T-helper 1 cell (primary cell): ENCODE measurements at places on chromosomes 6 and 20.

- peak; percentile 21 for DNase-seq
Observed at GRCh38 chr6:149065658-149066556, 251.6 kb upstream of the TAB2 start.

DNA sequence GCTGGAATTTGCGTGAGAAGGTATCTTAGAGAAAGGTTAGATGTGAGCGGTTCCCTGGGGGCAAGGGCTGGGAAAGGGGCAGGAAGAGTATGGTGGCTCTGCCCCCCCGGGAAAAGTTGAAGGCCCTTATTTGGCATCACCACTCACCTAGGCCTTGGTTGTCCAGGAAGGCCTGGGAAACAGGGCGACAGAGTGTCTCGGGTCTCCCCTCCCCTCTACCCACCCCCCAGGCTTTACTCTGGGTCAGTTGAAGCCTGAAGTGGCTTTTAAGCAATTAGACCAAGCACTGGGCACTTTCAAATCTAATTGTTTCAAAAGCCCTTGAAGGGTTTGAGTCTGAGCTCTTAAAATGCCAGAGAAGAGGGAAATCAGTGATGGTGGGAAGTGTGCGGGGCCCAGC, 30.2 kb upstream of the FOXP4 start:
- DNase-seq = no peak

DNA sequence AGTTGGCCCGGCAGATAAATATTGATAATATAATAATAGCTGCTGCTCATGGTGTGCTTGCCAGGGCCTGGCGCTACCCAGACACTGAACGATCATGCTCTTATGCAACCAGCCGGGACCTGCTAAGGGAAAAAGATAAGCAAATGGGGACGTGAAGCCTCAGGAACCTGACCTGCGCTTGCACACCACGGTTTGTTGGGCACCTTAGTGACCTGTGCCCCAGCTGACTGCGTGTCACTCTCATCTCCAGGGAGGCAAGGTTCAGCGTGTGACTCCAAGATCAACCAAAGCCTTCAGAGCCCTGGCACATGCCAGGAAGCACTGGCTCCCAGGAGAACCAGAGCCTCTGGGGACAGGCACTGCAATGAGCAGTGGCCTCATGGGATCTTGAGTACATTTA, 111.1 kb downstream of the AGPAT4 start:
- DNase-seq = no peak

DNA sequence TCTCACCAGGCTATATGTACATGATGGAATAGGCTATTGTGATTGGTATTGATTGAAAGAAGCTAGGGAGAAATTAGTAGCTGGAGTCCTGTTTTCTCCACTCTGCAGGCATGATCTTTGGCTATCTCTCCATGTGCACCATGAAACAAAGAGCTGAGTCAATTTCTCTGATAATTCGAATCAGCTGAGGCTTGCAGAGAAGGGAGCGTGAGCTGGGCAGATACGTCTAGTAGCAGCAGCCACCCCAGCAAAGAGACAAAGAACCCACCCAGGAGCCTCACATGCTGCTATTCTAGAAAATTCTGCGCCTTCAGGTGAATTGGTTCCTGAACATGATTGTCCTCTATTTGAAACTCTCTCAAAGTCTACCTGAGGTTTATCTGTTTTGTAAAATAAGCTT, 6.9 kb upstream of the SGK1 start:
- no peak for DNase-seq

GRCh38 chr6:158383057-158383456, 70.8 kb downstream of the TULP4 start:
- DNase-seq = no peak

GRCh38 chr6:168017629-168018028, 20.2 kb downstream of the KIF25 start:
- DNase-seq = no peak

DNA sequence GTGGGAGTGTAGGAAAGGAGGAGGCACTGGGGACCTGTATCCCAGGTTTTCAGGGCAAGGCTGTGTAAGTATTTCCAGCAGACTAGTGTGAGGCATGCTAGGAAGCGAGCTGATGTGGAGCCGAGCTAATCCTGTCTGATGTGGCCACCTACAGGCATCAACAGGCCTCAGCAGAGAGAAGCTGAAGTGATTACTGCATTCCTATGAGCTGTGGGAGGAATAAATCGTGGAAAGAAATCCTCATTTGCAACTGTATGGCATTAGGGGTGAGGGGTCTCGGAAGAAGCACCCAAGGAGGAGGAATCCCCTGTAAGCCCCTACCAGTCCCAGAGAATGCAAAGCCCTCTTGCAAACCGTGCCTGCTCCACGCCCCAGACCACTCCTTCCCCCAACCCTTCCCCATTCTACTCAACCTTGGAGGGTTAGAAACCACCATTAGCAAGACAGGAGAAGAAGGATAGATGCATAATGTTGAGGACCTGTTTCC, 41.6 kb downstream of the C6orf15 start:
- no peak for DNase-seq

GRCh38 chr6:48928937-48929336, 534.1 kb downstream of the MMUT start:
- DNase-seq = no peak

DNA sequence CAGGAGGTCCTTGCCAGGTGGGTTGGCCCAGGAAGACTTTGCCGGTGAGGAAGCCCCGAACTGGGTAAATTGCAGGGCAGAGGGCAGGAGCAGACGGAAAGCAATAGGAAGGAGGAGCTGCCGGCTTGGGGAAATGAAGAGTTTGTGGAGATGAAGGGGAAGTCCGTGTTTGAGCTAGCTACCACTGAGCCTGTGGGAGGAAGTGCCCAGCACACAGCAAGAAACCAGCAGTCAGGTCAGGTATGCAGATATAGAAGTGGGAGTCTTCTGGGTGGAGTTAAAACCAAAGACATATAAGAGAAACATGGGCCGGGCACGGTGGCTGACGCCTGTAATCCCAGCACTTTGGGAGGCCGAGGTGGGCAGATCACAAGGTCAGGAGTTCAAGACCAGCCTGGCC, 34.7 kb downstream of the CD24 start:
- DNase-seq = no peak

DNA sequence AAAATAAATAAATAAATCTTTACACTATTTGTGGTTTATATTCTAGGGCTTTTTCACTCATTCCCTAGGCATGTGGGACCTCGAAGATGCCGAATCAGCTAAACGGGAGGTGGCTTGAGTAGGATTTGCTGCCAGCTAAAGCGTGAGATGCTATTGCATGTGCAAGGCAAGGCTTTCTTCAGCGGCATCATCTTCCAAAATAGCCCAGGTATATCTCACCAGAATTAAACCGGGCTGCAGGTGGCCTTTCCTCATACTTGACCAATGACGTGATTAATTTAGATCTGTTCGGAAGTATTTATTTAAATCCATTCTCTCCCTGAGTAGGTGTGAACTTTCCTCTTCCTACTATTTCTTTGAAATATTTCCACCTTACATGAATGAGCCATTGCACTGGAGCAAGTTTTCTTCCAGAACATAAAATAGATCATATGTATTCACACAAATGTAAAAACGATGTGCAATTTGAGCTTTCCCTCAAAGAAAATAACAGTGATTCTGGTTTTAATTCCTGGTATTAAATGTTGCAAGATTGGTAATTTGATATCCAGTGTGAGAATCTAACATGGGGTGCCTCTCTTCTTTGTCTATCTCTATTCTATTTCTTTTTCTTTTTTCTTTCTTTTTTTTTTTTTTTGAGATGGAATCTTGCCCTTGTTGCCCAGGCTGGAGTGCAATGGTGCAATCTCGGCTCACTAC, 24.3 kb upstream of the ZNF217 start:
- DNase-seq = no peak

- DNase-seq = no peak
Observed at GRCh38 chr6:154289818-154290508, 66.6 kb downstream of the IPCEF1 start.

DNA sequence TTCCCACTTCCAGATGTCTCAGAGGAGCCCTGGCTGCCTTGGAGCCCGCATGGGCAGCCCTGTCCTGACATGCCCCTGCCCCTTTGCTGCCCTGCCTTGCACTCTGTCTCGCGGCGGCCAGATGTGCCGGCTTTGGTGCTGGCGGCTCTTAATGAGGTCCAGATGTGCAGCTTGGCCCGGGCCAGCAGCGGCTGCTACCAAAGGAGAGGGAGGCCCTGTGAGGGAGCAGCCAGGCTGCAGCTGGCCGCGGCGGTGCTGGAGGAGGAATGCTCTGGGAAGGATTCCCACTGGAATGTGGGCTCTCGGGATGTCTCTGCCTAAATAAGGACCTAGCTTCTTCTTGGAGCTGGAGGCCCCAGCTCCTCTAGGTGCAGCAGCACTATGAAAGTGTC, 72.4 kb downstream of the FGD2 start:
- DNase-seq = no peak

- DNase-seq = no peak
Observed at GRCh38 chr6:132598473-132598872, 8.9 kb upstream of the TAAR5 start.

GRCh38 chr20:48214601-48215000, 429.3 kb upstream of the SULF2 start:
- DNase-seq = no peak

- DNase-seq = no peak
Observed at GRCh38 chr6:156662025-156662445, 115.1 kb upstream of the ARID1B start.

DNA sequence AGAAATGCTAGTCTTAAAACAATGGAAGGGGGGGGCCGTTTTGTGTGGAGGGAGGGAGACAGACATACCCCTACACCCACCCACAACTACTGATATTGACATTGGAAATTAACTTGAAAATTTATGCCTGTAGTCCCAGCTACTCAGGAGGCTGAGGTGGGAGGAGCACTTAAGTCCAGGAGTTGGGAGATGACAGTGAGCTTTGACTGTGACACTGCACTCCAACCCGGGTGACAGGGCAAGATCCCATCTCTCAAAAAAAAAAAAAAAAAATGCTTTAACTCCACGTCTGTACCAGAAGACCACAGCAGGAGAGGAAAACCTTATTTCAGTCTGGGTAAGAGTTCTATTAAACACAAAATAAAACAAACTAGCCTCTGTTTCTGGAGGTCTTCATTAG, 2.2 kb downstream of the TBC1D20 start:
- DNase-seq = no peak

- DNase-seq = no peak
Observed at GRCh38 chr20:20331156-20331555, 36.7 kb upstream of the INSM1 start.

- no peak for DNase-seq
Observed at GRCh38 chr6:100268326-100268725, 196.4 kb downstream of the SIM1 start.

DNA sequence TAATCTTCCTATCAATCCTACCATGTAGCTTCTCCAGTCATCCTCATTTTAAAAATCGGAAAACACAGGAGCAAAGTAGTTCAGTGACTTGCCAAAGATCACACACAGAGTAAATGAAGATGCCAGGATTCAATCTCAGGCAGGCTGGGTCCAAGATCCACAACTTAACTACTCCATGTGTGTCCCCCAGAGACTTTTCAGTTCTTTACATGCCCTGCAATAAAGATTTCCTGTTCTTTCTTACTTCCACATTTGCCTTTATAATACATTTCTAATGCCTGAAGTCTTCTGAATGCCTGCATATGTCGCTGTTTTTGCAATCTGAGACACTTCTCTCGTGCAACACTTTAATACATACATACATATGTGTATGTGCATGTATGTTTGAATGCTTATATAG, 121.7 kb upstream of the MARCKS start:
- DNase-seq = no peak

GRCh38 chr6:159723259-159723658, 4.0 kb upstream of the WTAP start:
- DNase-seq = no peak

- no peak for DNase-seq
Observed at GRCh38 chr6:136745300-136745699, 47.0 kb downstream of the MAP3K5 start.
